Panc1 (cell line): ENCODE measurements at places on chromosomes 2 and 18. TPM values are rescaled to one million over a fixed set of nuclear protein-coding genes. Genes with fewer than 3 reads are reported as not detected.
A peak's percentile ranks its signal among the peaks of the same experiment; 100 is the strongest.

Gene NEURL3
- 1.2 TPM for total RNA-seq

Gene FOXD4L1
- total RNA-seq = not detected

GRCh38 chr2:189552334-189552990 lies 28.1 kb downstream of the SLC40A1 start:
- DNase-seq = no peak

DNA sequence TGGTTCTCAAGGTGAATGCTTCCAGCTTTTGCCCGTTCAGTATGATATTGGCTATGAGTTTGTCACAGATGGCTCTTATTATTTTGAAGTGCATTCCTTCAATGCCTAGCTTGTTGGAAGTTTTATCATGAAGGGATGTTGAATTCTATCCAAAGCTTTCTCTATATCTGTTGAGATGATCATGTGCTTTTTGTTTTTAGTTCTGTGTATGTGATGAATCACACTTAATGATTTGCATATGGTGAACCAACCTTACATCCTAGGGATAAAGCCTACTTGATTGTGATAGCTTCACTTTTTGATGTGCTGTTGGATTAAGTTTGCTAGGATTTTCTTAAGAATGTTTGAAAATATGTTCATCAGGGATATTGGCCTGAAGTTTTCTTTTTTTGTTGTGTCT lies 112.1 kb downstream of the MBD2 start:
- DNase-seq = no peak

DNA sequence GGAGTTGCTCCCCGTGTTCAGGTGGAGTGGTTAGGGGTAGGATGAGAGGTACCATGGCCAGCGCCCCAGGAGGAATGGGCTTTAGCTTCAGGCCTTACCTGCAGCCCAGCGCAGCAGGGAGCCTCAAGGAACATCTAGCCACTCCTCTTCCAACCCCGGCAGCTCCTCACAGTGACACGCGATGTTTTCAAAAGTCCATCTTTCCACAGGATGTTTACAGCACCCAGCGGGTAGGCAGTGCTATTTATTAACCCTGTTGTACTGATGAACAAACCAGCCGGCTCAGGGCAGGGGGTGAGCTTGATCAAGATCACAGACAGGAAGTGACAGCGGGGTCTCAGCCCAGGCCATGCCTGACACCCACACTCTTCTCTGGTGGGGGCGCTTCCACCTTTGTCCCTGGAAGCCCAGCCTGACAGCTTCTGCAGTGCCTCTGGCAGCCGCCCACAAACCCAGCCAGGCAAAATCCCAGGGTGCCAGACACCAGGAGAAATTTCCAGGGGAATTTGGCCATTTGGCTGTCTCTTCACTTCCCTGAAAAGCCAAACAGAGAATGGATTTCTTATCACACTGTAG lies 18.4 kb upstream of the PRLH start:
- no peak for DNase-seq

DNA sequence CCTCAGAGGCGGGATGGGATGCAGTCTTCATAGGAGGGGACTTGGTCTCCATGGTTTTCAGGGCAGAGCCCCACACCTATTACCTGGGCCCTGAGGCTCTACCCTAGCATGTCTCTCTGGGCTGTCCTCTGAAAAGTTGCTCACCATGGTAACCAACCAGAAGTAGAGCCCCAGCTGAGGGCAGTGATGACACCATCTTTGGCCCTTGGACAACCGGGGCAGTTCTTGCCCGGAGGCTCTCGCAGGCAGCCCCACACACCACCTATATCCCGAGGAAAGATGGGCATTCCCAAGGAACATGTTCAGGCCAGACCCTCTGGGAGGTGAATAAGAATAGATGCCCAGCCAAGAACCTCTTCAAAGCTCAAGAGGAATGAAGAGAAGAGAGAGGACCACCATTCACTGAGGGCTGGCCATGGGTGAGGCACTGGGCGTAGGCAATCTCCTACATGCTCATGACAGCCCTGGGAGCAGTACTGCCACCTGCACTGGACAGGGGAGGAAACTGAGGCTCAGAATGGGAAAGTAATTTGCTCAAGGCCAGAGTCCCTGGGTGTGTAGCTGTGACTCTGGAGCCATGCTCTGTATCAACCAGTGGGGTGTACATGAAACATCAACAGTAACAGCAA lies 72.5 kb downstream of the HS1BP3 start:
- DNase-seq = no peak

GRCh38 chr2:12684471-12684936 lies 32.2 kb upstream of the TRIB2 start:
- DNase-seq = no peak

GRCh38 chr2:54956111-54956627 lies 94.1 kb downstream of the RTN4 start:
- peak; percentile 81 for DNase-seq

DNA sequence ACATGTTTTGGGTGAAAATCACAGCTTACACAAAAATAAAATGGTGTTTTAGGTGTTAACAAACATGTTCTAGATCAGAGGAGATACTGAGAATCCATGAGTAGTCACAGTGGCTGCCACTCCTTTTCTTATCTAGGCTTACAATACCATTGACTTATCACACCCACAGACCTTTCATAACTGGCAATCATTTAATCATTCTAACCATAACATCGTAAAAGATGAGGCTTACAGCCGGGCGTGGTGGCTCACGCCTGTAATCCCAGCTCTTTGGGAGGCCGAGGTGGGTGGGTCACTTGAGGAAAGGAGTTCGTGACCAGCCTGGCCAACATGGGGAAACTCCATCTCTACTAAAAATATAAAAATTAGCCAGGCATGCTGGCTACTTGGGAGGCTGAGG lies 18.8 kb upstream of the SERPINB5 start:
- DNase-seq = no peak

- no peak for DNase-seq
Measured at GRCh38 chr2:223916181-223916920, 28.8 kb downstream of the WDFY1 start.
